ENCODE measurements at places on chromosomes 13 and 19.
A peak's percentile ranks its signal among the peaks of the same experiment; 100 is the strongest.

- DNase-seq: no peak
Observed at GRCh38 chr13:111608556-111608955, 288.1 kb downstream of the TEX29 start.

DNA sequence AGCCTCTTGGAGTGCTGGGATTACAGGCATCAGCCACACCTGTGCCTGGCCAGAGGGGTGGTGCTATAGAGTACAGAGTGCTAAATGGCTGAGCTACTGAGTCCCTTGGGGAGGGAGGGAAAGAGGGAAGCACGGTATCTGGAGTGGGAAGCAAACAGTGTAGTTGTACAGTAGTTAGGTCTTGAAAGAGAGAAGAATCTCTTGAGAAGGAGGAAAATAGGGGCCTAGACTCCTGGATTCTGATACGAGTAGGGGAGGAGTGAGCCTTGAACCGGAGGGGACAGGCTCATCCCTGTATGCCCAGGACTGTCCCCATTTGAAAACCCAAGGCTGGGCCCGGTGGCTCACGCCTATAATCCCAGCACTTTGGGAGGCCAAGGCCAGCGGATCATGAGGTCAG lies 5.1 kb downstream of the MYADM start:
- peak; percentile 34 for DNase-seq

GRCh38 chr13:51576754-51577153 lies 7.5 kb upstream of the WDFY2 start:
- no peak for DNase-seq

- DNase-seq: no peak
Observed at GRCh38 chr13:19676168-19676567, 42.7 kb downstream of the MPHOSPH8 start.

GRCh38 chr19:33440682-33441081 lies 67.2 kb downstream of the CEBPG start:
- DNase-seq: no peak

GRCh38 chr13:47610687-47611086 lies 390.4 kb downstream of the SUCLA2 start:
- no peak for DNase-seq

GRCh38 chr19:44032001-44032610 lies 6.9 kb downstream of the ZNF222 start:
- no peak for DNase-seq

- DNase-seq: no peak
Observed at GRCh38 chr19:18634612-18635297, 2.1 kb upstream of the KLHL26 start.

DNA sequence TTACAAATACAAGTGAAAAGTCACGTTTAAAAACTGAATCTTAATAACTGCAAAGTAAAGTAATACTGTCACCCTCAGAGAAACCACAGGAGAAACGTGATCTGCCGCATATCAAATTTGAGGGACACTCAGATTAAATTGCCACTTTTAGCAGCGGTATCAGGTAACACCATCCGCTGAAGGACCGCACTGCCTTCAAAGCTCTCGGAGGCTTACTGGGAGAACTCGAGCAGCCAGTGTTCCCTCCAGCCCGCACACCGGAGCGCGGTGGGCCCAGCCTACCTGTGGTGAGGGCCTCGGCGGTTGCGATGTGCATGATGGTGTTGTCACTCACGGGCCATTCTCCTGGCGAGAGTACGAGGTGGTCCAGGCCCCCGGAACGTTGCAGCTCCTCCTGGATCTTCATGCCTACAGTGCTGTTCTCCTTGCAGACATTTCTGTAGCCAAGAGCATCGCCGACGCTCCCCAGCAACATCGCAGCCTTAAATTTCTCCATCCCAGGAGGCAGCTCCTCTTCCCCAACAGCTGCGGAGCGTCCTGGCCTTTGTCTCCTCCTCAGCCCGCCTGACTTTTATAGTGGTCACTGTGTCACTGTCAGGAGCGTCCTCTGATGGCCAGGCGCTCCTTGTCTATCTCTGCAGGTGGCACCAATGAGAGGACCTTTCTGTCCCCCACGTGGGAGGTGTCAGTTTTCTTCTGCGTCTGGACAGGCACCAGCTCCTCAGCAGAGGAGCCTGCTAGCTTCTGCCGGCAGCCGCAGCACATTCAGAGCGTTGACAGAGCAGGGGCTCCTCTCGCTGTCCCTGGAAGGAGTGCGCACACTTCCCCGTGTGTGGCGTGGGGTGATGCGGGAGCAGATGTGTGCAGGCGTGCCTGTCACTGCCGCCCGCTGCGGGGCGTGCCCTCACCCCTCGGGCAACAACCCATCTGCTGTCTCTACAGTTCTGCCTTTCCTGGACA lies at the start of gene ADPRHL1:
TSS of gene ADPRHL1 (minus strand) at position 547 of the 960 bp plus-strand sequence. CDS start at position 496, 51 bp downstream.
- DNase-seq: peak; percentile 4

- no peak for DNase-seq
Observed at GRCh38 chr19:10603873-10604459, 16.9 kb upstream of the AP1M2 start.

GRCh38 chr13:30071969-30072817 lies 221.8 kb upstream of the UBL3 start:
- no peak for DNase-seq

DNA sequence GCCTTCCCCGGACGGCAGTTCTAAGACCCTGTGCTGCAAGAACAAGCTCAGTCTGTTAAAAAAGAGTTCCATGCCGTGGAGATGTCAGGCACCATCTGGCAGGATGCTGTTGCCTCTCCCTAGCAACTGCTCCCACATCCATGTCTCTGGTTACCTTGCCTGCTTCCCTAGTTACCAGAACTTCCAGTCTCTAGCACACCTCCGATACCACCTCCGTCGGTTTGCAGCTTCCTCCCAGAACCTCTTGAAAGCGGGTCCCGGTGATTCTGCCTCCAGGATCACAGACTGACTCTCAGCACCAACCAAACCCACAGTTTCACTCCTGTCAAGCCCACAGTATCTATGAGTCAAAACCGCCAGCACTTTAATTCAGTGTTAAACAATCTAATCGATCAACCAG lies 55.4 kb downstream of the KCTD12 start:
- DNase-seq: no peak

DNA sequence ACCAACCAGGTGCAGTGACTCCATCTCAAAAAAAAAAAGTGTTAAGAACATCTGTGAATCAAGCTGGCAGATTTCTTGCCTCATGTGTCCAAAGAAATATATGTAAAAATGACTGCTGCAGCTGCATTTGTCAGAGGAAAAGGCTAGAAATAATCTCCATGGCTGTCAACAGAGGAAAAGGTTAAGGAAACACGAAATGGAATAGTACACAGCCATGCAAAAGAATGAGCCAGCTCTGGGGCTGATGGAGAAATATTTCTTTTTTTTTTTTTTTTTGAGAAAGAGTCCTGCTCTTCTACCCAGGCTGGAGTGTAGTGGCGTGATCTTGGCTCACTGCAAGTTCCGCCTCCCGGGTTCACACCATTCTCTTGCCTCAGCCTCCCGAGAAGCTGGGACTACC lies 6.6 kb downstream of the RAB3D start:
- DNase-seq: no peak

DNA sequence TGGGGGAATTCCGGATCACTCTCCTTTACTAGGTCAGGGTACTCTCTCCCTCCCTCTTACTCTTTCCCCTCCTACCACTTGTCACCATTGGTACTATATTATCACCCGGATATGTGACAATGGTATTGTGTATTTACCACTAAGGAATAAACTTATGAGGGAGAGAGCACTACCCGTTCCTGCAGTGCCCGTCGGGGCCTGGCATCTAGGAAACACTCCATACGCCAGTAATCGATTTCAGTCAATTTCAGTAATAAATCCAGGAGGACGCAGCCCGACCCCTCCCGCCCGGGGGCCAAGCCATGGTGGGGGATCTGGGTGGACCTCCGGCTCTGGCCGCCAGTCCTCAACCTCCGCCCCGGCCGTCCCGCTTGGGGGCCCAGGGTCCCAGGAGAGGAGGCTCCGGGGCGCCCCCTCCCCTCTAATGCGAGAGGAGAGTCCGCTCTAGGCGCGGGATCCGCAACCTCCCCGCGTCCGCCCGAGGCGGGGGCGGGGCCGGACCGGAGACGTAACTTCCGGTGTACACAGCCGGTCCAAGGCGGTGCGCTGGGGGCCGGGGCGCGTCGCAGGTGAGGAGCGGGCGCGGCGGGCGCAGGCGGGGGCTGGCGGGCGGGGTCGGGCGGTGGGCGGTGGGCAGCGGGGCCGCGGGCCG lies at the start of gene GARRE1:
TSS of gene GARRE1 (plus strand) at position 509 of the 652 bp plus-strand sequence. CDS start 45,920 bp downstream, outside the sequence.
- DNase-seq: peak; percentile 88

DNA sequence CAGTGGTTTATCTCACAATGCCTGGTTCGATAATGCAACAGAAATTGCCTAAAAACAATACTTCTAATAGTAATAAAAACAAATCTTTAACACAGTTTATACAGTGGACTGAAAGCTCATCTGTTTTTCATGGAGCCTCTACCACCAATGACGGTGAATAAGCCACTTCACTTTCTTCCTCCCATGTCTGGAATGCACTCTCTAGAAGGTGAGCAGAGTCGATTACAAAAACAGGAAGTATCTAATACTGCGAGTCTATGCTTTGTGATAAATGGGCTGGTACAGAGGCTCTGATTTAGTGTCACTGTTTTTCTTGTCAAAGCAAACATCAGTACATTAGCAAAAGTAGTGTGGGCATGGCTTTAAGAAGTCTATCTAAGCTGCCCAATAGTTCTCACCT lies 1348.6 kb upstream of the SLC10A2 start:
- no peak for DNase-seq

- DNase-seq: no peak
Observed at GRCh38 chr13:50203256-50203941, 188.2 kb downstream of the KCNRG start.

DNA sequence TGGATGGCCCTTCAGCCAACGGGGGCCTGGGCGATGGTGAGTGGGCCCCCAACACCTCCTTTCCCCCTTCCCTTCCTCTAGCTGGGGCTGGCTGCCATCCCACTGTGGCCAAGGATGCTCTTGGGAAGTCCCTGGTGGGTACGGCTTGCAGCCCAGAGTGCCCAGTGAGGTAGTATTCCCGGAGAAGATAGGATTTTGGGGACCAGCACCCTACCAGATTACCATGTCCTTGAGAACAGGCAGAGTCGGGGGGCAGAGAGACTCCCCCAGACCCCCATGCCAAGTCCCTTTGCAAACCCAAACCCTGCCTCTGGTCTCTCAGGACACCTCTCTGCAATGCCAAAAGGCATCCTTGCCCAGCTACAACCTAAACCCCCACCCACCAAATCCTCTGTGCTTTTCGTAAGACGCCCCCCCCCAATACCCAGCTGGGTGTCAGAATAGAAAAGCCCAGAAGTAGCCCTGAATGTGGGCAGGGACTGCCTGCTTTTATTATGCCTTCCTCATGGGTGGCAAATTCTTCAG lies 1.7 kb downstream of the HIF3A start:
- no peak for DNase-seq

Measured in activated T-cell treated with anti-CD3 and anti-CD28 coated beads, Interleukin-2, amount 50 U/mL, for 1 hour (primary cell).